ENCODE measurements at places on chromosomes 4 and X. TPM values are rescaled to one million over a fixed set of nuclear protein-coding genes. Genes with fewer than 3 reads are reported as not detected.

DNA sequence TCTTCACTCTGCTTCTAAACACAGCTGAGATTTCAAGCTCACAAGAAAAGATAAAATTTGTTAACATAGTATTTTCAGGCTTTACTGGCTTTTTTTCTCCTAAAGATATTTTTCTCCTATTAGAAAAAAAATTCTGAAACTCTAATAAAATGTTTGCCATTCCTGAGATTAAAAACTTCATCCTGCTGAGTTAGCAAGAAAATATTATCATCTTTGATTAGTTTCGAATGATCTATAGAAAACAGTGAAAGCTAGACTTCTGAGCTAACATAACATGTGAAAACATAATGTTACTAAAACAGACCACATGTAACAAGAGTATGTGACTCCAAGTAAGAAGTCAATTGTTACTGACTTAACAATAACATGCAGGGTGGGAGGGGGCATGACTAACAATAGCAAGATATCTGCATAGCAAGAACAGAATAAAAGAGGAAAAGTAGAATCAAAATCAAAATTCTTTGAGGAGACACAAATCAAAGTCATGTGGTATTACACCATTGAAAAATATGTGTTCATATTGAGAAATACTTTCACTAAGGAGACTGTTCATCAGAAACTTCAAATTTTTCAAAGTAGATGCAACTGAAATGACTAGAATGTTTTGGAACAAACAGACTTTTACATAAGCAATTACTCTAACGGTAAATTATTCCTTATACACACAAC lies 14.5 kb downstream of the TBCK start:
- no peak for DNase-seq

DNA sequence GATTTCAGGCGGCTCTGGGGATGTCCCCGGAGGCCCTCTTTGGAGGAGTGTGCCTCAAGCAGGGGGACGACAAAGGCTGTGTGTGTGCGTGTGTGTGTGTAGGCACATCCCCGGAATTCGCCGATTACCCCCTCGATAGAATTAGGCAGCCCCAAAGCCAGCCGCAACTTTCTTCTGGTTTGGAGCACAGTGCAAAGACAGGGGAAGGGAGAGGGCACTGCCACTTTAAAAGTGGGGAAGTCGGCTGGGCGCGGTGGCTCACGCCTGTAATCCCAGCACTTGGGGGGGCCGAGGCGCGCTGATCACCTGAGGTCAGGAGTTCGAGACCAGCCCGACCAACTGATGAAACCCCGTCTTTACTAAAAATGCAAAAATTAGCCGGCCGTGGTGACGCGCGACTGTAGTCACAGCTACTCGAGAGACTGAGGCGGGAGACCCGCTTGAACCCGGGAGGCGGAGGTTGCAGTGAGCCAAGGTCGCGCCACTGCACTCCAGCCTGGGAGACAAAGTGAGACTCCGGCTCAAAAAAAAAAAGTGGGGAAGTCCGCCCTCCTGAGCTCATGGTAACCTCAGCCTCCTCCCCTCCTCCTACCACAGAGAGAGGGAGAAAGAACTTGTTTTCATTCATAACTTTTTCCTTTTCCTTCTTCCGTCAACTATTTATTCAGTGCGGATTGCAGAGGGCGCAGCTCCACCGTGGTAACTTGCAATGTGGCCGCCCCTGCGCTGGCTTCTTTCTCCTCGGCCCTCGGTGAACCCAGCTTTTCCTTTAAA lies 2.4 kb downstream of the SPRY1 start:
- peak; percentile 83 for DNase-seq

GRCh38 chr4:169253113-169253671 lies 17.6 kb downstream of the SH3RF1 start:
- peak; percentile 29 for DNase-seq

DNA sequence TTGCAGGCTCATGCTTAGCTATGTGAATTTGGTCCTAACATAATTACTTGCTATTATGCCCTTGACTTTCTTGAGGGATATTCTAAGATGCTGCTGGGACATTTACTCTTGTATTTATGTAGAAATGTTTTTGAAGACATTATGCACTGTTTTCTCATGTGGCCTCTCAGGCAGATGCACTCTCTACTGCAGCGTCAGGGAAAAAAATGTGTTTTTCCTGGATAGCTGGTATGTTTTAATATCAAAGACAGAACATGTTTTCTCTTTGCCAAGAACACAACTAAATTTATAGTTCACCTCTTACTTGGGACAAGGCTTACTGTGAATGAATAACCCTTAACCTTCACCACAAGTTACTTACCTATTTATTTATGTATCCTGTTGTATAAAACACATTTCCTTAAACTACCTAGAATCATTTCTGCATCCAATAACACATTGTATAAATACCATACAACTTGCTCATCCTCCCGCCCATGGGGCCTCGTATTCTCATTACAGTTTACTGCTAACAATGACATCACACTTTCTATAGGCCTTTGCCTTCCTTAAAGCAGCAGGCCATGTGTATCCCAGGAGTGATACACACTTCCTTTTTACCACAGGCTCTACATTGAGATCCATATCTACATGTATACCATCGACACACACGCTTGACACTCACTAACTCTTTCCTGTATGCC lies 178.7 kb downstream of the SLIT2 start:
- DNase-seq, result no peak

DNA sequence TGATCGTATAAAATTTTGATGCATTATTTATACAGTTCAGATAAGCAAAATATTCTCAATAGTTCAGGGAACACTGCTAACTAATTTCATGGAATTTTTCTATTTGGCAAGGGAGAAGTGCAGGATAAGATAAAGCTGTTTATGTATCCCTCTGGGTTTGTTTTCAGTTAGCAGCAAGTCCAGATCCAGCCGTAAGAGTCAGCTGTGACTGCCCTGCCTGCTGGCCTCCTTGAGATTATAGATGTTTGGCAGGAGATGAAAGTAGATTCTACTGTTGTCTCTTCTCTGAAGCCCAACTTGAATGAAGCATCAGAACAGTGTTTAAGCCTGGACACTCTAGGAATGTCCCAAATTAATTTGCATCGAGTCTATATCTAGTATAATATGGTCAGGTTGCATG lies 29.5 kb downstream of the ANTXR2 start:
- DNase-seq, result no peak

- DNase-seq, result peak; percentile 51
These were observed 11.3 kb downstream of the AREG start for GRCh38 chr4:74456056-74456744.

- no peak for DNase-seq
These were observed 6.7 kb downstream of the MYL5 start for GRCh38 chr4:680928-681645.

- no peak for DNase-seq
These were observed 173.3 kb upstream of the PSAPL1 start for GRCh38 chr4:7608046-7608445.

- DNase-seq, result no peak
These were observed 37.1 kb downstream of the FSTL5 start for GRCh38 chr4:162126729-162127128.

DNA sequence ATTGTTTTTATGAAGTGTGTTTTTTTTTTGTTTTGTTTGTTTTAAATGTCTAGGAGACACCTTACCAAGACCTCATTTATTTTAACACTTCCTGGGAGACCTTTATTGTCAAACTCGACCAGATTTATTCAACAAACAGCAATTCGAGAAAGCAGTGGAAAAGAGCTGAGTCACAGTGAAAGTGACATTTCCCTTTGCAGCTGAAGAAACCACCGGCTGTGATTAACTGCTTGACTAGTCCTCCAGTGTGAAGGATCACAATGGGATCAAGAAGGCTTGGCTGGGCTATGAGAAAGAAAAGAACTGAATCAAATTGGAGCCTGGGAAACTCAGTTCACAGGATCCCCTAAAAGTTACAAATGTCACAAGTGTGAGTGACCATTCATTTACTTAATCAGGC lies 11.9 kb upstream of the ADH7 start:
- DNase-seq, result peak; percentile 43

DNA sequence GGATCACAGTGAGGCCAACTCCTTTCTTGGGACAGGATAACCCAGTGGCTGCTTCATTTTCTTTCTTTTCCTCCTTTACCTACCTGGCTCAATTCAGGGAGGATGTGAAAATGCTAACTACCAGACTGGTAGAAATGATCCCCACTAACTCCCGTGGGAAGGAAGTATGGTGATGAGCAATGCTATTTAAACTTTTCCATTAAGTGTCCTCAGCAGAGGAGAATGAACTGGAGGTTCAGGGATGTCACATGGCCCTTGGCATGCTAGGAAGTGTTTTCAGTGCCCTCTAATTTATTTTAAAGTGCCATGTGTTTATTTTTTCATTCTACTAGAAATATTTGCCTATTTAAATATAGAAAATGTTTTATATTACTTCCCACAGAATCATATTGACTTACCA lies 363.9 kb downstream of the PPP3CA start:
- DNase-seq, result no peak

DNA sequence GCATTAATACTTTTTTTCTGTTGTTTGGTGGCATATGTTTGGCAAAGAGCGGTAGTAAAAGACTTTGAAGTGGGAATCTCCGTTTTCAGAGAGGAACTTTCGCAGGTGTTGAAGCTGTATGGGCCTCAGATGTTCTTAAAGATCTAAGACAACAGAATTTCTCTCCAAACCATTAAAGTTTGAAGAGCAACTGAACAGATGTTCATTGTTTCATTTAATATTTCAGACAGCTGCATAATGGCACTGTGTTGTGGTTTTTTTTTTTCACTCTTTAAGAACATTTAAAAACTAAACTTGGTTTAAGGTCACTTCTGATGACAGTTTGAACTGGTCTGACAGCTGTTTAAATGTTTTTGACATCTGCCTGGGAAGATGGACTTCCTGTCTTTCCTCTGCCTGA lies 882.7 kb upstream of the PCDH10 start:
- DNase-seq, result no peak

GRCh38 chrX:154036513-154036912 lies 16.8 kb upstream of the IRAK1 start:
- no peak for DNase-seq

- no peak for DNase-seq
These were observed 170.9 kb upstream of the CASK start for GRCh38 chrX:42094218-42094617.

- no peak for DNase-seq
These were observed 167.1 kb downstream of the MAML3 start for GRCh38 chr4:139986689-139987501.

- DNase-seq, result peak; percentile 94
These were observed 482 bp upstream of the CDS1 start for GRCh38 chr4:84582302-84582987.

DNA sequence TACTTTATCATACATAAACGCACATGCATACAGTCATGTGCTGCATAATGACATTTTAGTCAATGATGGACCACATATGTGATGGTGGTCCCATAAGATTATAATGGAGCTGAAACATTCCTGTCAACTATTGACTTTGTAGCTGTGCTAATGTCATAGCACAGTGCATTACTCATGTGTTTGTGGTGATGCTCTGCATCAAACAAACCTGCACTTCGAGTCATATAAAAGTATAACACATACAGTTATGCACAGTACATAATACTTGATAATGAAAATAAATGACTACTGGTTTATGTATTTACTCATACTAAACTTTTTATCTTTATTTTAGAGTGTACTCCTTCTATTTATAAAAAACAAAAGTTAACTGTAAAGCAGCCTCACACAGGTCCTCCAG lies 60.5 kb upstream of the MCUB start:
- DNase-seq, result no peak

DNA sequence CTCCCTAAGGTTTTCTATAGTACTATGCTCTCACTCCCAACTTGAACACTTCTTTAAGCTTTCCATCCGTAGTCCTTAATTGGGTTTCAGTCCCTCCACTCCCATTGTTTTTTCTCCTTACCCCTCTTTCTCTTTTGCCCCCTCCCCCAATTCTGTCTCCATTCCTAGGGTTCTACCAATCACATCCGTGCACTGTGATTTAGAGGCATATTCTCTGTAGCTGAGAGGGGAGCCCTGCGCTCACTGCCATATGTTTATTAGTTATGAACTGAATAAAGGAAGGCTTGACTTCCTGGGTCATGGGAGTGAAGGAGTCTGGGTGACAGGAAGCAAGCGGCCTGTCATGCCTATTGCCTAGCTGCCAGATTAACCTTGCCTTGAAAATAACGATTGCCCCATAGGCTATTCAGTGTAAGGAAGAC lies 471 bp downstream of the MCTS1 start:
- DNase-seq, result peak; percentile 50

- DNase-seq, result no peak
These were observed 70.6 kb downstream of the MGST2 start for GRCh38 chr4:139736274-139736660.

- no peak for DNase-seq
These were observed 68.6 kb upstream of the HS3ST1 start for GRCh38 chr4:11497212-11497806.

DNA sequence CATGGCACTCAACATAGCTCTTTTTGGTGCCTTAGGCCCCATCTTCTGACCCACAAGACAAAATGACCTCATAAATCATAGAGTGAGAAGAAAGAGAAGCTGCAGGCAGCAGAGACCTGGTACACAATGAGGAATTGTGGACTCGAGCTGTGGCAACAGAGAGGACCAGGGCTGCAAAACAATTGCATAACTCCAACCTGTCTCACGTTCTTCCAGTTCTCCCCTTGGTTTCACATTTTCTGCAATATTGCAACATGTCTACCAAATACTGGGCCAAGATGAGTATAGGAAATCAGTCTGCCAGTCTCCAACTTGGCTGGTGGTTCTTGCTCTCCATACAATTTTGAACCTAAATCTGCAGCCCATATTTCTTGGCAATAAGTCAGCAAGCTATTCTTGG lies 105.3 kb downstream of the KDR start:
- no peak for DNase-seq

GRCh38 chrX:10685923-10686595 lies 65.7 kb upstream of the MID1 start:
- DNase-seq, result no peak

- peak; percentile 17 for DNase-seq
These were observed 758 bp upstream of the NR3C2 start for GRCh38 chr4:148442832-148443511.

- no peak for DNase-seq
These were observed 35.5 kb downstream of the RNF212 start for GRCh38 chr4:1077711-1078477.

GRCh38 chrX:17187136-17187756 lies 187.8 kb upstream of the NHS start:
- no peak for DNase-seq

- peak; percentile 11 for DNase-seq
These were observed 61.5 kb downstream of the GSPT2 start for GRCh38 chrX:51804741-51805140.

DNA sequence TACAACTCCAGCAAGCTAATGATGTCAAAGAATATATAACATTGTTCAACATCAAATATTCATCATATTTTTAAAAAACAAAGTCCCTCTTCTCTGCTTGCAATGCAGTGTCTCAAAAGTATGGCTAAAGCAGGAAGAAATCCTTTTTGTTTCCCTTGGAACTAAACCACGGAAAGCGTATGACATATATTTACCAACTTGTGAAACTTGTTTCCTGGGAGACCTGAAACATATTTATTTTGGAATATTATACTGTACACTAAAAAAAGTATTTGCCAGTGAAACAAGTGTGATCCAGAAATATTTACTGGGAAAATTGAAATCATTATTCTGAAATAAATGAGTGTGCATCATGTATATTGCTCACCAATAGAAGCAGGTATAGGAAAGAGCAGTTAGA lies 156.0 kb upstream of the ANKRD50 start:
- no peak for DNase-seq

The SAGE1 gene
- not detected for total RNA-seq

The GNRHR gene
- not detected for total RNA-seq

The GPRASP2 gene
- total RNA-seq, result 0.31 TPM

The NCAPG gene
- 25.2 TPM for total RNA-seq

The FMR1NB gene
- total RNA-seq, result not detected

The FABP2 gene
- not detected for total RNA-seq

The GLRA3 gene
- total RNA-seq, result not detected

The ZNF185 gene
- total RNA-seq, result 4.0 TPM

The HTN1 gene
- not detected for total RNA-seq

The FAM184B gene
- total RNA-seq, result not detected

The FAM241A gene
- 0.91 TPM for total RNA-seq

The CENPVL2 gene
- not detected for total RNA-seq
